ENCODE measurements at places on chromosomes 1 and 21.

- DNase-seq, result no peak
Observed at GRCh38 chr1:63408331-63408730, 40.9 kb downstream of the ALG6 start.

DNA sequence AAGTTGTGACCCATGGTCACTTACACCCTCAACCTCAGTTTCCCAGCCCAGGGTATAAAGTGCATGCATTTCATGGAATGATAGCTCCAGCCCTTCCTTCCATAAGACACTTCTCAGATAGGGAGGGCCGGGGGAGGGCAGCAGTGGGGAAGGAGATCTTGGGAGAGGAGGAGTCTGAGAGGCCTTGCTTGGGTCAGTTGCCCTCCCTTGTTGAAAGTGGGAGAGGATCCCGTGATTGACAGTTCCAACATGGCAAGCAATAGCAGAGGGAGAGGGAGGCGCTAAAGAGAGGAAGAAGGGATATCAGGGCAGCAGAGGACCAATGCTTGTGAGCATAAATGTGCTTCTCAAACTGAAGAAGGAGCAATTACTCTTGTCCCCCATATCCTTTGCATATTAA lies 244.4 kb downstream of the CHRM3 start:
- no peak for DNase-seq

DNA sequence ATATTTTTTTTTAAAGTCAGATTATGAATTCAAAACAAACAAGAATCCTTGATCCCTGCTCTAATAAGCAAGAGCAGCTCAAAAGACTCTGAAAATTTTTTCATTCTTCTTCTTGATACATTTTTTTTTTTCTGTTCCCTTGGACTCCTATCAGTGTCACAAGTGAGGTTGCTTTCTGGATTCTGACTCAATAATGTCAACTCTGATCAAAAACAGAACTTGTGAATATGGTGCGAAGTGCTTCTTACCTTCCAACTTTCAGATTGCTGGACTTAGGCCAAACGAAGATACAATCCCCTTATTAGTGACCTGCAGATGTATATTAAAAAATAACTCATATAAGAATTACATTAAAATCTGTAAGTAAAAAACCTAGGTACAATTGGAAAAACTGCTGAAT lies 136.1 kb downstream of the GPATCH2 start:
- no peak for DNase-seq

DNA sequence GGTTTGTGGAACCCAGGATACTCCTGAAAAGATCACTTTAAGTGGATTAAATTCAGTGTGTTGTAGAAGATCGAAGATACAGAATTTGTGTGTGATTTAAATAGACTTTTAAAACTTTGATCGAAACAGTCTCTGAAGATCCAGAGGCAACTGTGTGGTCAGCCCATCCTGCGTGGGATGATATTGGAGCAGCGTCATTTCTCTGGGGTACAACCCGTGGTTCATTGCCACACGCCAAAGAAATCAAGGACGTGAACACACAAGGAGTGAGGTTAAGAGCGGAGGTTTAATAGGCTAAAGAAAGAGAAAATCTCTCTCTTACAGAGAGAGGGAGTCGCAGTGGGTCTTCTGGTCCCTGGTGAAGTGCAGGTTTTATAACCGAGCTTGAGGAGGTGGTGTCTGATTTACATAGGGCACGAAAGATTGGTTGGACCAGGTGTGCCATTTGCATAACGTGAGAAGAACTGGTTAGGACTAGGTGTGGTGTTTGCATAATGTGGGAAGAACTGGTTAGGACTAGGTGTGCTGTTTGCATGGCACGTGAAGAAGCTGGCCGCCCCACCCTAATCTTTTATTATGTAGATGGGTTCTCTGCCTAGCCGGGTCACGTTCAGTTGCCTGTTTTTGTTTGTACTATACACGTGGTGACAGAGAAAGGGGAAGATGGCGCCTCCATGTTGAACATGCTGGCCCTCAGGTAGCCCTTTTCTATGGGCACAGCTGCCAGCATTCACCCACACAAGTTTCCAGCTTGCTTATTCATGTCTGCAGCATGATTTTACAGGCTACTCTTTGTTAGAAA lies 82.3 kb downstream of the ADSS2 start:
- DNase-seq, result no peak

- no peak for DNase-seq
Observed at GRCh38 chr1:235277709-235278108, 50.3 kb downstream of the ARID4B start.

- no peak for DNase-seq
Observed at GRCh38 chr1:207021876-207022596, 10.5 kb downstream of the C1orf116 start.

DNA sequence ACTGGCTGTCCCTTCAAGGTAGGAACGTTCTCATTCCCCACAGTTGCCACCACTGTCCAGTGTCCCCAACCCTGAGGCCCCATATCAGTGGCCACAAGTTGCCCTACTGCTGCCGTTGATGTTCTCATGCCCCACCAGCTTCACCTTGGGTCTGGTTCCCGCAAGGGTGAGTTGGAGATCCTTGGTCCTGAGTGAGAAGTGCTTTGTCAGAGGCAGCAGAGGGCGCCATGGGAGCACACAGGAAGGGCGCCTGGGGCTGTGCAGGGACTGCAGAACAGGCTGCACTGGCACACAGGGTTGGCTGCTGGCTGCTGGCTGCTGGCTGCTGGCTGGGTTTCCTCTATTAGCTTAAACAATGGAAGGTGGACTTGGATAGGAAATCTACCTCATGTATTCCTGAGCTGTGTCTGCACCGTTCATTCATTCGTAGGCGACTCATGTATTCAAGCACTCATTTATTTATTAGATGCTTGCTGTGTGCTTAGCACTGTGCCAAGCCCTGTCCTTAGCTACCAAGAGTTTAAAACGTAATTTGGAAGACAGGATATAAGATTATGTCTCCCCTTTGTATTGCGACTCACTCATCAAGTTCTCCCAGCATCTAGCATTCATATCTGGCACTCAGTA lies 2.1 kb upstream of the S100A9 start:
- no peak for DNase-seq

DNA sequence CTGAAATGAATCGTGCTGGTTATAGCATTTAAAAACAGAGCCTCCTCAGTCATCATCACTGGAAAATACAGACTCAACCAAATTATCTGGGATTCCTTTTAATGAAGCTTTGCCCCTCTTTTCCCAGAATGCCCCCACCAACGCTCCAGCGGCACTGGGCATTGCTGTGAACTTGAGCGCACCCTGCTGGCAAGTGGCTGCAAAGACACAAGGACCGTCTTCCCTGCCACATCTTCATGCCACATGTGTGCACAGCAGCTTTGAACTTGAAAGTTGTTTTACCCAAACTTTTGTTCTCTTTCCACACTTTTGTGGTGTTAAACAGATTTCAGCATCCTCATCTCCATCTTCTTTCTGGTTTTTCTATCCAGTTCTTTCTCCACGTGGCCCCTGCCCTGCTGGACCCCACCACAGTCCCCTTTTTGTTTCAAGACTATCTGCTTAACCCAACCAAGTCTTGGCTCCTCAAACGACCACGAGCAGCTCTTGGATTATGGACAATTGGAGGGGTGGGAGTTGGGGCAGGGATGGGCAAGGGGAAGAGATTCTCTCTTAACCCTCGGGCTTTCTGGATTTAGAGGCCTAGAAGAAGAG lies 12.8 kb upstream of the LMX1A start:
- DNase-seq, result peak; percentile 57

DNA sequence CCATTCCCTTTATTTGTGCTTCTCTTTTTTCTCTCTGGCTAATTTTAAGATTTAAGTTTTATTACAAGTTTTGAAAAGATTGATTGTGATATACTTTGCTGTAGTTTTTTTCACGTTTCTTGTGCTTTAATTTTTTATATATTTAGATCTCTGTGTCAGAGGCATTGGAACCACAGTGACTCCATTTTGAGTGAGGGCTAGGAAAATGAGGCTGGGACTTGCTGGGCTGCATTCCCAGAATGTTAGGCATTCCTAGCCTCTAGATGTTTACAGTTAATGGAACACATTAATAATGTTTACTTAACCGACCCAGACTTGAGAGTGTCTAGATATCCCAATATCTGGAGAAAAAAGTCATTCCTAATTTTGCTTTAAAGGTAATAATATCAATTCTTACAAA lies 939.4 kb downstream of the BRINP3 start:
- no peak for DNase-seq

DNA sequence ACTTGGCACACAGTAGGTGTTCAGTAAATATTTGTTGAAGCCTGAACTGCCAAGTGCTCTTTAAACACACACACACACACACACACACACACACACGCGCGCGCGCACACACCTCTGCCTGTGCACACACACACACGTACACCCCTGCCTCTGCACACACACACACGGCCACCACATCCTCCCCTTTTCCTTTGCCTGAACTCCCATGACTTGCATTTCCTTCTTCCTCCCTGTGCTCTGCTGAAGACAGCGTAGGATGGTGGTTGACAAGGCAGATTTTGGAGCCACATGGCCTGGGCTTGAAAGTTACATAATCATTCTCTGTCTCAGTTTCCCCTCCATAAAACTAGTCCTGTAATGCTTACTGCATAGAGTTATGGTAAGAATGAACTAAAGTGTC lies 712.3 kb downstream of the PTPRU start:
- DNase-seq, result no peak

DNA sequence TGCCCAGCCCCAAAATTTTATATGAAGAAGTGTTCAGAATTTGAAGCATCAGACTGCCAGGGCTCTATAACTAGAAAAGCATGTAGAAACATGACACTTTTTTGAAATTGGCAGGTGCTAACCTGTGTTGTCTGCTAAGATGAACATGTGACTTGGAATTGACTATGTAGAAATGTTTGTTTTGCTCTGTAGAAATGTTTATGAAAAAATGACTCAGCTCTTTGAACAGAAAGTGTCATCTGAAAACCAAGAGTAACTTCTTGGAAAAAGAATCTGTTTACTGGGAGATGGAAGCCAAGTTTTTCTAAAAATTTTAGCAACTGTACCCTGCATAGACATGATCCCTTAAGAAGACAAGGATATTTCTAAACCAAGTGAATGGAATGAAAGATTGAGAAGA lies 59.2 kb downstream of the LHX9 start:
- DNase-seq, result no peak

DNA sequence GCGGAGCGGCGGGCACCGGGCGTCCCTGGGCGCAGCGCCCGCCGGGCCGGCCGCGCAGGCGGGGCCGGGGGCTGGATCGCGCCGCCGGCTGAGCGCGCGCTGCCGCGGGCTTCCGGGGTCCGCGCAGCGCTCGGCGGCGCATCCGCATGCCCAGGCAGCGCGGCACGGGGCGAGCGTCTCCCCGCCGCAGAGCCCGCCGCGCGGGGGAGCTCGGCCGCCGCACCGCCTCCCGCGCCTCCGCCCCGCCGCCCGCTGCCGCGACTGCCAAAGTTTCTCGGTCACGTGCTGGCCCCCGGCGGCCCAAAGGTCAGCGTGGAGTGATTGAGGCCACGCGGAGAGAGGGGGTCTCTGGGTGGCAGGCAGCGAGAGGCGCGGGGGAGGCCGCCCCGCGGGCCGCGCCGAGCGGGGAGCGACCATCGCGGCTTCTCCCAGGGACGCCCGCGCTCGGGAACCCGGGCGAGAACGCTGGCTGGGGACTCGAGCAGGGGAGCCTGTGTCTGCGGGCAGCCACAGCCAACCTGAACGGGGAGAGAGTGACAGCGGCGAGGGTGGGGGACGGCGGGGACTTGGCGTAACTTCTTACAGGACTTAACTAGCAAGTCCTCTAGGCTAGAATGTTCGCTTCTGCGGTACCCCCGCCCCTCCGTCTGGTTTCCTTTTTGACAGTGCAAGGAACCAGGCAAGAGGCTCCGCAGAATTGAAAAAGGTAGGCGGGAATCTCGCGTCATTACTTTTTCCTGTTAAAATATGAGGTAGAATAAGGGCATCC lies at the start of gene ILDR2:
ILDR2 (minus strand) TSS at position 180 of the 769 bp plus-strand sequence. CDS start 272 bp downstream, outside the sequence.
- peak; percentile 54 for DNase-seq

GRCh38 chr1:219917281-219917680 lies 11.1 kb downstream of the SLC30A10 start:
- DNase-seq, result no peak

- peak; percentile 56 for DNase-seq
Observed at GRCh38 chr1:18256282-18257235, 149.0 kb downstream of the IGSF21 start.

GRCh38 chr1:205041001-205041715 lies 1.9 kb upstream of the CNTN2 start:
- no peak for DNase-seq

GRCh38 chr1:180530501-180530900 lies 28.1 kb upstream of the ACBD6 start:
- no peak for DNase-seq

- DNase-seq, result no peak
Observed at GRCh38 chr1:33429856-33430691, 821 bp downstream of the PHC2 start.

GRCh38 chr1:91075233-91076135 lies 53.6 kb upstream of the ZNF644 start:
- no peak for DNase-seq

- DNase-seq, result no peak
Observed at GRCh38 chr1:67687649-67688048, 2.6 kb downstream of the GADD45A start.

DNA sequence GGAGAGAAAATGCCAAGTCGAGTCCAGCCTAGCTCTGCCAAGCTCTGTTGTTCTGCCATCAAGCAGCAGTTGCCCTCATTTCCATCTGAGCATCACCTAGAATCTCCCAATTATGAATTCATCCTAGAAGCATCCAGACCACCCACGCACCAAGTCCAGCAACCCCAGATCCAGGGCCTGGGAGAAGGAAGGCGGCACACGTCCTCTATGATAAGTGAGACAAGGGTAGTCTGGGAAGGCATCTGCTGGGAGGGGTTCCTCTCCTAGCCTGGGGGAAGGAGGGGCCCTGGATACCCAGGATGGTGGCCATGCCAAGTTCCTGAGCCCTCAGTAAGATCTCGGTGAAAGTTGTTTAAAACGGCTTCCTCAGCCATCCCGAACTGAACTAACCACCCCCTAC lies 70.7 kb downstream of the VWA5B1 start:
- no peak for DNase-seq

DNA sequence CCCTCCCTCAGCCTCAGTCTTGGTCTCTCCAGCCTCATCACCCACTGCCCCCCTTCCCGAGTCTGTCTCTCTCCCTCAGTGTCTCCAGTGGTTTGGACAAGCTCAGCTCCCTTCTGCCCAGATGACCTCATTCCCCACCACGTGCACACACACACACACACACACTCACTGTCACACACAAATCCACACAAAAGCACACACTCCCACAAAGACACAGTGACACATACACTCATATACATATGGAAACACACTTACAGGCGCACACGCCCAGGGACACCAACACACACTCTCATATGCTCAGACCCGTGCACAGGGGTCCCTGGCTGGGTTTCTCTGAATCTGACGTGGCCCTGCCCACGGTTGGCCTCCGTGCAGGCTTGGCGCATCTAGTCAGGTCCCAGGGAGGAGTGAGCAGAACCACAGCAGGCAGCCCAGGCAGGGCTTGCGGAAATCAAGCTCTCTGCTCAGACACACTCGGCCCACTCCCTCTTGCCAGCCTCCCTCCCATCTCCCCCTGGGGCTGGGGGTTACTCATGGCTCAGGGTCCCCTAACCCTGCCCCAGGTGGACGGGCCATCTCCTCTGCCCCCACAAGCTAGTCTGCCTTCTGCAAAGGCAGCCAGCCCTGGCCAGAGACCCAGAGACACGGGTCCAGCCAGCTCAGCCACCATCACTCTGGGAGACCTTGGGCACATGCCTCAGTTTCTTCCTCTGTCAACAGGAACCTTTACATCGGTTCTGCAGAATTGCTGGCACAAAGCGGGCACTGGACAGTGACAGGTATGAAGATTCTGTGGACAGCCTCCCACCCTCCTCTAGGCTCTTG lies 38.5 kb upstream of the FAM131C start:
- DNase-seq, result peak; percentile 85

- DNase-seq, result no peak
Observed at GRCh38 chr1:65266476-65266875, 42.9 kb upstream of the DNAJC6 start.

GRCh38 chr1:169487561-169487960 lies 1.8 kb upstream of the SLC19A2 start:
- no peak for DNase-seq
